CD4-positive, alpha-beta T cell treated with Interleukin-15 for 4 hours (primary cell): ENCODE measurements at places on chromosomes 6 and 20.

- no peak for DNase-seq
Observed at GRCh38 chr6:53630533-53631226, 34.9 kb downstream of the KLHL31 start.

- DNase-seq: no peak
Observed at GRCh38 chr20:50310673-50311051, 120.0 kb downstream of the CEBPB start.

GRCh38 chr6:151482290-151482689, 11.5 kb upstream of the CCDC170 start:
- DNase-seq: peak; percentile 30

- DNase-seq: no peak
Observed at GRCh38 chr20:57977141-57977540, 251.3 kb downstream of the ANKRD60 start.

- no peak for DNase-seq
Observed at GRCh38 chr6:133093956-133094355, 147.2 kb upstream of the EYA4 start.

DNA sequence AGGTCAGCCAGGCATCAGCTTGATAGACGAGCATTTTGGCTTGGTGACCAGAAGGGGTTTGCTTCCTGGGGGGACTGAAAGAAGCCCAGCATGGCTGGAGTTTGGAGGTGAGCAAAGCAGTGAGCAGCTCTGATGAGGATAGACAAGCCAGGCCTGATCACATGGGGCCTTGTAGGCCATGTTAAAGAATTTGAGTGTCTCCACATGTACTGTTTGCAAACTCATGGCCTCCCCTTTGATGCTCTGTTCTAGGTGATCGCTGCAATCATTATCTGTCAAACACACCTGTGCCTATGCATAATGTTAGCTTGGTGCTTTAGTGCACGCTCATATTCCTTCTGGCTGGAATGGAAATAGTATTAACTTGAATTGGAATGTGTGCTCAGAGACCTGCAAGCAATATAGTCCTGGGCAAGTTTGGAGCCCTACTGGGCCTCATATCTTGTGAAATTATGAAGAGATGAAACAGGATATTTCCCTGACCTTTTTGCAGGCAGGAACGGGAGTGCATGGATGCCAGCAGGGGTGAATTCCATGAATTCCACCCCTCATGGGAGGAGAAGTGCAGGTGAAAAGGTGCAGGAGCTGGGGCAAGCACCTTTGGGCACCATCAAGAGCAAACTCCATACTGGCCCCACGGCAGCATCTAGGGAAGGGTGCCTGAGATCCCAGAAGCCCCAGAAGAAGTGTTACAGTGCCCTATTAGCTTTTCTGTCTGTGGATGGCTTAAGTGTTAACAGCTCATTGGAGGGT, 480.5 kb downstream of the EPM2A start:
- no peak for DNase-seq

DNA sequence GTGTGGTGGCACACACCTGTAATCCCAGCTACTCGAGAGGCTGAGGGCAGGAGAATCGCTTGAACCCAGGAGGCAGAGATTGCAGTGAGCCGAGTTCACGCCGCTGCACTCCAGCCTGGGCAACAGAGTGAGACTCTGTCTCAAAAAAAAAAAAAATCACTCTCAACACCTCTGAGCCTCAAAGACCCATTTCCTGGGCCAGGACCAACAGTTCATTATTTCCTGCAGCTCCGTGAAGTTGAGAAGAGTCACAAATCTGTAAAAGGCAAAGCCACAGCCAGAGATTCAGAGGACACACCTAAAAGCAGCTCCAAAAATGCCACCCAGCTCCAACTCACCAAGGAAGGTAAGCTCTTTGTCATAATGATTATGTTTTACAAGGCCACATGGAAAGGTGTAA, 15.2 kb upstream of the NOP56 start:
- DNase-seq: peak; percentile 10

DNA sequence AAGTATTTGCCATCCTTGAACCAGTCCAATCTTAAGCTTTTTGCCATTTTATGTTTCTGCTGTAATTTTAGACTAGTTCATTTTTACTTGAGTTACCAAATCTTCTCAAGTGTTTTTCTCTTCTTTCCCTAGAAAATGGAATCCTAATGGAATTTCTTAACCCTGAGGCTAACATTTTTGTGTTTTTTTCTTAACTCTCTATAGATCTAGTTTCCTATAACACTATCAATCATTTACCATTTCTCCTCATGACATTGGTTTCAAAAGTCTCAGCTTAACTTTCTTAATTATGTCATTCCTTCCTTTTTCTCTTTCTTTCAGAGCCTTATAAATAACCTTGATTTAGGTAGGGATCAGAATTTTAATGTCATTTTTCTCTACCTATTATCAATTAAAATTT, 54.8 kb downstream of the SENP6 start:
- no peak for DNase-seq

DNA sequence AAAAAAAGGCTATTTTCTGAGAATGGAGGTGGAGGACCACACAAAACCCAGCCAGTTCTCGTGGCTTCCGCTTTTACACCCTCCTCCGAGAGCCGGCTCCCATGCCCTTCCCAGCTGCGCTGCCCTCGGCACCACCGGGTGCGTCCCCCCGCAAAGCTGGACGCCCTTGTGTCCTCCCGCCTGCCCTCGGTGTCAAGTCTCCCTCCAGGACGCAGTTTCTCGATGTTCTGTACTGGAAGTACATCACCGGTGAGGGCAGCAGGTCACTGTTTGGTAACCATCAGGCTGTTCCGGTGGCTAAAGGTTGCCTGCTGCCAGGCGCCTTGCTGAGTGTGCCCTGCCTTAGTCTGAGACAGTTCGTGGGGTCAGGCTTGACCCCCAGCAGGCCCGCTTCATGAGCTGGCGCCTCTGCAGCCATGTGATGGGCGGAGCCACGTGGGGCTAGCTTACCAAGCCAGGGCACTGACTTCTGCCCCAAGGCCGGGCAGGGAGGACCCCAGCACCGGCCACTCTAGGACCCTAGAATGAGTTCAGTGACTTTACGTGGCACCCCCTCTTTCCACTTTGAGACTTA, 34.6 kb downstream of the RREB1 start:
- no peak for DNase-seq

DNA sequence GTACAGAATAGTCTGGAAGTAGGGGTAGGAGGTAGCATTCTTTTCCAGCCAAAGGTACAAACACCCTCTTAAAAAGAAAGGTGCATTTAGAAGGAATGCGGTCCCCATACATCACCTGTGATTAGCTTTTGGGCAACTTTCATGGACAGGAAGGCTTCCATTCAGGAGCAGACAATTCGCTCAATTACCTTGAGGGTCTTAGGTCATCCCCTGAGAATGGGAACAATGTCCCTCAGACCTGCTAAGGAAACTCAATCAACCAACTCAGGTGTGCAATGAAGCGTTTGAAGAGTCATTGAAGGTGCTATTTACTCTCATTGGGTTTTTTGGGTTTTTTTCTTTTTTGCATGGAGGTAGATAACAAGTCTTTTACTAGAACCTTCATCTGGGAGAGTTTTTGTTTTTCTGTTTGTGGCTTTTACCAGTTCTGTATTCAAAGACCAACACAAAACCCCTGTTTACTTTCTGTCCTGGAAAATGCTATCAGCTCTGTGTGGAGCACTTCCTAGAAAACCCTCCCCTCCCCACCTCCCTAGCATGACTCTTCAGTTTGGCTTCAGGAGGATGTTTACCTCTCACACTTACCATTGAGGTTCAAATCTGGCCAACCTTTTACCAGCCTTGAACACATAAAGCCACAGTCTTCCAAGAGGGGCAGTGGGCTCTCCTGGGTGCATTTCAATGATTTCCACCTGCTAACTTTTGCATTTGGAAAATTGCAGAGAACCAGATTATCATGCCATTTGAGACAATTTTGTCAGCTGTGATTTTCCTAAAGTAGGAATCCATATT, 271.2 kb upstream of the PRDM1 start:
- DNase-seq: peak; percentile 16
